ENCODE measurements at places on chromosomes 11 and 22.
A peak's percentile ranks its signal among the peaks of the same experiment; 100 is the strongest.

DNA sequence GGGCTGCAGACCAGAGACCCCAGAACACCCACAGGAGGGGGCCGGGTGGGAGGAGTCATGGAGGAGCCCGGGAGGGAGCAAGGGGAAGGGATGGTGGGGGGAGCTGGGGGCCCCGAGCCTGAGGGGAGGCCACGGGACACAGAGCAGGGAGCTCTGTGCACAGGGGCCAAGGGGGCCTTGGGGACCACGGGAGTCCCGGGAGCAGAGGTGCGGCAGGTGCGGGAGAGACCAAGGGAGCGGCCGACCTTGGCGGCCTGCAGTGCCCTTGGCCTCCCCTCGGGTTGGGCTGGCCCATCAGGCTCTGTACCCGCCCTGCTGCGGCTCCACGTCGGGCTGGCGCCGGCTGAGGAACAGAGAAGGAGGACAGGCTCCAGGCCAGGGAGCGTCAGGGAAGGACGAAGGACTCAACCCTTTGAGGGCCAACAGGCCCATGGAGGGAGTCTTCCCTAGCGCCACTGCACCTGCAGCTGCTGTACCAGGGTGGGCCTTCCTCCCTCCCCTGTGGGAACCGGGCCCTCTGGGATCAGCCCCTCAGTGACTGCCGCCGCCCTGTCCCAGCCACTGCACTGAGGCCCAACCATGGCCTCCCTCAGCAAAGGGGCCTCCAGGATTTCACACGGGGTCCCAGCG lies 17.8 kb upstream of the BRSK2 start:
- DNase-seq: no peak

GRCh38 chr11:58968251-58968711 lies 29.0 kb downstream of the GLYATL1 start:
- no peak for DNase-seq

DNA sequence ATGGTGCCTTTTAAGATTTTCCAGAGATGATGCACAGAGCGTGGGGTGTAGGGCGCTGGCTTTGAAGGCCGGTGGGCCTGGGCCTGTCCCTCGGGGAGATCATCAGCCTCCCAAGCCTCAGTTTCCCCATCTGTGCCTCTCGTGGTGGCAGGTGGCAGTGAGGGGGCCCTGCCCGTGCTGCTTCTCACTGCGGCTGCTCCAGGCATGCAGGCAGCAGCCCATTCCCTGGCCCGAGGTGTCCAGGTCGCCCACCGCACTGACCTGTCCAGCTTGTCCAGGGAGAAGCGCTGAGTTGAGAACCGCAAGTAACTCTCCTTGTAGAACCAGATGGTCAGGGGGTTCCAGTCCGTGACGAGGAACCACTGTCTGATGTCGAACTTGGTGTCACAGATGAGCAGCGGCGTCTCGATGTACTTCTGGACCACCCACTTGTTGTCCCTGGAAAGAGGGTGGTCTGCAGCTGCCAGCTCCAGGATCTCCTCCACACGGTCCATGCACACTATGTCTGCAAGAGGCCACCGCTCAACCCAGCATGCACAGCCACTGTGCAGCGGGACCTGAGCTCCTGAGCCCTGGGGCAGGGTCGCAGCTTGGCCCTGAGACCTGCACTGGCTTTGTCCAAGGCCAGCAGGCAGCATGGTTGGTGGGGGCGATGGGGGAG lies 20.5 kb upstream of the IL17REL start:
- no peak for DNase-seq

DNA sequence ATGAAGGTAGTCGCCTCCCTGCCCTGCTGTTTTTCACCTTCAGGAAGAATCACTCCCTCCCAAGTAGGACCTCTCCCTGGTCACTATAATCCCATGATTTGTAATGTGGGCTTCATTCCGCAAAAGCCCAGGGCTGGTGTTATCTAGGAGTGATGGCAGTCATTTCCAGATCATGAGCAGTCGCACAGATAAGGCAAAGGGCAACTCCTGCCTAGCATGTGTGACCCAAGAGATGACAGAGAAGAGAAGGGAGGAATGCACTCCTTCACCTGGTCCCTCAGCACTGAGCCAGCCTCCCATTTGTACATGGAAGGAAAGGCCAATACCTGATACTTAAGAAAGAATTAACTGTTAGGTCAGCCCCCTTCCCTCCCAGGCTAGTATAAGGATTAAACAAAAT lies 102.9 kb downstream of the RPL27A start:
- DNase-seq: no peak

- no peak for DNase-seq
These were observed 66.1 kb downstream of the SLC36A4 start for GRCh38 chr11:93131709-93132108.

- DNase-seq: no peak
These were observed 56.4 kb downstream of the TRAF6 start for GRCh38 chr11:36453678-36454077.

GRCh38 chr22:32846780-32847491 lies 45.4 kb downstream of the TIMP3 start:
- DNase-seq: no peak

DNA sequence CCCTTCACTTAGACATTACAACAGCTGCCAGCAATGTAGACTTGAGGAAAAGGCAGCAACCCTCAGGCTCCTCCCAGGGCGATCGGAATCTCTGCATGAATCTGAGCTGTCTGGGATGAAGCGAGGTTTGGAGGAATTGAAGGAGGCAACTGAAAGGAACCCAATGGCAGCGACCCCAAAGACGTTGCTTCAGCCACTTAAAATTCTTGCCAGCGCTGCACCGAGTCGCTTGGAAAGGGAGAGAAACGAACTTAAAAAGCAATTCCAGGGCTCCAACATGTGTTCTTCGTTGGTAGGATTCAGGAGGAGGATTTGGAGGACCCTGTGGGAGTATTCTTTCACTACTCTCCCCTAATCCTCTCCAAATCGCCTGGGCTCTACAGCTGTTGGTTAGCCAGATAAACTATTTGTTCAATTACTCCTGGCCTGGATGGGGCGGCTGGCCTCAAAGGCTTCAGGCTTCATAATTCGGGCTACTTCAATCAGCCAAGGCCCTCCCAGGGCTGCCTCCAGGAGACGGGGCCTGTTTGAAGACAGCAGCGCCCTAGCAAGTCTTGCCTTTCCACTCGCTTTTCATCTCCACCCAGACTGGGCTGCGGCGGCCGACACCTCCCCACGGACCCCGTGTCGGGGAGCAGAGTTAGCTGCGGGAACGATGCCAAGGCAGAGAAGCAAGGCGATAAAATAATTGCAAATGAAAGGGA lies 72.4 kb upstream of the TMEM45B start:
- no peak for DNase-seq

- no peak for DNase-seq
These were observed 9.4 kb downstream of the TUG1 start for GRCh38 chr22:30978304-30978962.

- no peak for DNase-seq
These were observed 9.0 kb upstream of the BID start for GRCh38 chr22:17783312-17783711.

DNA sequence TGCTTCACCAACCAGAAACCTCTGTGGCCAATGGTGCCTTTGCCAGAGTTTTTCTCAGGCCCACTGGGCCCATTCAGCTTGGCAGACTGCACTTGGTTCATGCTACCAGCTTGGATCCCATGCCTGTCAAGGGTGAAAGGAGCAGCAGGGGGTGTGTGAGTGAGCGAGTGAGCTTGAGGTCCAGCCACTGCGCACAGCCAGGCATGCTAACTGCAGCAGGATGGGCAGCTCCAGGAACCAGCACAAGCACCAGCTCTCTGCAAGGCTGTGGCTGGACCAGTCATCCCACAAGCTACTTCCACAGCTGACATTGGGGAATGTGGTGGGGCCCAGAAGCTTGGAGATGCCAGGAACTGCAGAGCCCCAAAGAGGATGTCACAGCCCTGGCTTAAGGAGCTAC lies 40.8 kb downstream of the DDIAS start:
- DNase-seq: no peak

DNA sequence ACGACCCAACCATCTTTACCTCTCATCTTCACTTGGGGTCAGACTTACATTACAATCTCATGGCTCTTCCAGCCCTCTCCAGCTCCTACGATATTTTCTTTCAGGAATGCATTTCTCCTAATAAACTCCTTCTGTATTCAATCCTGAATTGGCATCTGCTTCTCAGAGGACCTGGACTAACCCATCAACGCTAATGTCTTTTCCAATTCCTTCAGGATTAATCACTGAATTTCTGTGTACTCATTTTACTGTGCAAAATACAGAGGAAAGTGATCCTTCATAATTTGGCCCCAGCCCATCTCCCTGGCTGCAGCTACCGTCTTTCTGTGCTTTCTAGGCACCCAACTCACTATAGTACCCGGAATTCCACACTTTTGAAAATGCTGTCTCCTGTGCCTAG lies 239.2 kb downstream of the METTL15 start:
- DNase-seq: no peak

DNA sequence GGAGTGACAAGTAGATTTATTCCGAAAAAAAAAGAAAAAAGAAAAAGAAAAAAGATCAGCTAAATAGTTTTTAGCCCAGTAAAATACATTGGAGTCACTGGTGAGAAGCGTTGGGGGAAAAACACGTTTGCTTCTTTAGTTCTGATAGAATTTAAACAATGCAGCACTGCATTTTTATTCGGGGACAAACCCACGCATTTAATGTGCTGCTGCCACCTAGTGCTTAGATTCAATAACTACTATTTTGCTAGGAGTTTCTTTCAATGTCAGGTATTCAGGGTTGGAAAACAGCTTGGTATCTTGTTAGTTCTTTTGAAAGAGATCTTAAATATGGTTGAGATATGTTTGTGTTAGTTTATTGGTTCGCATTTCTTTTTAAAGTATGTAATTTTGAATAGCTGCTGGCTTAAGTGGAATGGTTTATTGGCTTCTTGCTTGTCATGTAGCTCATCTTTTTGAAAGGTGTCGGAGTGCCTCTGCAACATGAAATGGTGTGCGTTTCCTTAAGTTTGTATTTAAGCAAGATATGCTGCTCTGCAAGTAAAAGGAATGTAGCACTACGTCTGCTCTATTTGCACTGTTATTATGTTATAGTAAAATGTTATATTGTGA lies 41.9 kb downstream of the SVIP start:
- no peak for DNase-seq

- no peak for DNase-seq
These were observed 36.4 kb downstream of the RAB30 start for GRCh38 chr11:83035070-83035854.

GRCh38 chr11:67615728-67616430 lies 9.1 kb downstream of the NDUFV1 start:
- no peak for DNase-seq

- DNase-seq: no peak
These were observed at the start of gene KCTD14 for GRCh38 chr11:78022397-78023396. Gene KCTD14 (minus strand): TSS chr11:78023276. CDS start chr11:78023249, 27 bp downstream.

- no peak for DNase-seq
These were observed 32.2 kb downstream of the PARVA start for GRCh38 chr11:12409621-12410005.

DNA sequence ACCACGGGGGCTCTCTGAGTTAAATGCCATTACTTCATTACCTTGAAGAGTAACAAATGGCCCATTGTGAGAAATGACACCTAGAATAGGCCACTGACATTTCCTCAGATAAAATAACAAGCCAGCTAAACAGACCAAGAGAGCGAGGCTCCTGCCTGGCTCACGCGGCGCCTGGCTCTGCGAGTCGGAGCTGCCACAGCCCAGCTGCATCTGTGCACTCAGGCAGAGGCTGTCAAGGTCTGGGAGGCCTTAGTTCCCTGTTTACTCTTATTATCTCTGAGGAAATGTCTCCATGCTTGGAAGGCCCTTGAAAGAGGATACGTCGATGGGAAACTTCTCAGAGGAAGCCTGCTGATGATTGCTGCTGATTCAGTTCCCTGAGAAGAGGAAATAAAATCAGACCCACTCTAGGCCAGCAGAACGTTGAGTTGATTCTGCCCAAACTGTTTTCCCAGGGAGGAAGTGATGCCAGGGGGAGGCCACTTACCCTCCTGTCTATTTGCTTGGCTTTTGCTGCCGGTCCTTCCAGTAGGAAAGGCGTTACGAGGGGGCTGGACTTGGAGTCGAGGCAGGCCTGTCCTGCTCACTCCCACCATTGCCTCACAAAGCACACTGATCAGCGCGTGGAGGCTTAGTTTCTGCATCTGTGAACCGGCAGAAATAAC lies 208.8 kb downstream of the TBC1D22A start:
- DNase-seq: no peak

GRCh38 chr11:125062218-125062930 lies 731 bp upstream of the SLC37A2 start:
- no peak for DNase-seq

GRCh38 chr22:19803736-19804267 lies 43.2 kb downstream of the TBX1 start:
- no peak for DNase-seq

DNA sequence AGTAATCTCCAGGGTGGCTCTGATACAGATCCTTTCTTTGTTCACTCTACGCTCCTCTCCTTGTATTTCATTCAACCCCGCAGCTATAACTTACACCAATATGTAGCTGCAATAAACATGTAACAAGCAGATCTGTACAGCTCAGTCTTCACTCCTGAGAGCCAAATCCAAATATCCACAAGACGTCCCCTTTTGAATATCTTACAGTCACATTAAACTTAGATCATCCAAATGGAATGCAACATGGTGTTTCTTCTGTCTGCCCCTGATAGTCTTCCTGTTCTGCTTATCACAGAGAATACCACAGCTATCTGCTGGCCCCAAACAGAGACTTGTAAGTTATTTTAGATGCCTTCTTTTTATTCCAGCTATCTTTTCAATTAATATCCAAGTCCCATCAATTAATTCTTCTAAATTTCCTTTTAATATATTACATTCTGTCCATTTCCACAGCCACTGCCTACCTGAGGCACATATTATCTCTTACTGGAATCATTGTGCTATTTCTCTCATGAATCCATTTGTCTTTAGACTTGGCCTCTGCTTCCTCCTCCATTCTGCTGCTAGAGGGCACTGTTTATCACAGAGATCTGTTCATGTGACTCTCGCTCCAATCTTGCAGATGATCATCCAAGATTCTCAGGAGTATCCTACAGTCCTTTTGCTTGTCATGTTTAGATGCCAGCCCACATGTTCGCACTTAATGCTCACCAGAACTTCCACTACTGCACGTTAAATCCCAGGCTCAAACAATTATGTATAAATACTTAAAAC lies 908.6 kb downstream of the NTM start:
- DNase-seq: no peak

- no peak for DNase-seq
These were observed 79.8 kb upstream of the NCAM1 start for GRCh38 chr11:112881461-112881860.

- no peak for DNase-seq
These were observed 33.6 kb downstream of the TMEM184B start for GRCh38 chr22:38239101-38239761.

GRCh38 chr22:40401532-40401931 lies 31.1 kb downstream of the SGSM3 start:
- peak; percentile 23 for DNase-seq

- DNase-seq: no peak
These were observed 10.4 kb upstream of the AHNAK start for GRCh38 chr11:62556875-62557631.
